ENCODE measurements at places on chromosomes 16 and 17. TPM values are rescaled to one million over a fixed set of nuclear protein-coding genes. Genes with fewer than 3 reads are reported as not detected.

DNA sequence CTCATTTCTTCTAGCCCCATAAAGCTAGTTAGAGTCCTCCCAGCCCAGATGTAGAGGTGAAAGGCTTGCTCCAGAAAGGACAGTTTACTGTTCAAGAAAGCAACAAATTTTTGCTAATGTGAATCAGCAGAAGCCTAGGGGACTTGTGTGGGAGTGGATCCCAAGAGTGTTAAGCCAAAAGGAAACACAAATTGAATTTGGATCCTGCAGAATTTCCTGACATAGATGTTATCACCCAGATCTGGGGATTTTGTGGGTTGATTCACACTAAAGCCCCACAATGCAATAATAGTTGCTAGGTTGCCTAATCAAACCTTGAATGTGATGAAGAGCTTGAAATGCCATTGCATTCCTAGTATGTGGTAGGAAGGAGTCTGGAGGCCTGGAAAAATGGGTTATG lies 135.2 kb upstream of the HS3ST3A1 start:
- H3K27ac ChIP-seq, result no peak overlapping the region
- H3K4me1 ChIP-seq, result no peaks in the 10 kb centered on the region
- no peak overlapping the region for H3K4me3 ChIP-seq

DNA sequence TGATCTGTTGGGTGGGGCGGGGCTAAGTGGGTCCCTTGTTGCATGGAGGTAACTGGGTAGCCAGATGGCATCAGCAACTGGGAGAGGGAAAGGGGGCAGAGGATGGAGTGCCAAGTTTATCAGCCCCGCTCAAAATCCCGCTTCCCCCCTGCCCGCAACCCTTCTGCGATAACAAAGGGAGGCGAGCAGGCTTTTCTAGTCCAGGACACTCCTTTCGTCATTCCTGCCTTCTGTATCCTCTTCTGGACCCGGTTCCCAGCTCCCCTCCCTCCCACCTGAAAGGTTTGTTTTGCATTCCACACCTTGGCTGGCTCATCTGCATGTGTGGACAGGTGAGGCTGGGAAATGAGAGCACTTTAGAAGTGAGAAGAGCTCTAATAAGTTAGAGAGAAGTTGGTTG lies 53.3 kb downstream of the HLF start:
- no peak overlapping the region for H3K4me3 ChIP-seq
- H3K36me3 ChIP-seq, result no peaks in the 10 kb centered on the region
- no peak overlapping the region for H3K27ac ChIP-seq

DNA sequence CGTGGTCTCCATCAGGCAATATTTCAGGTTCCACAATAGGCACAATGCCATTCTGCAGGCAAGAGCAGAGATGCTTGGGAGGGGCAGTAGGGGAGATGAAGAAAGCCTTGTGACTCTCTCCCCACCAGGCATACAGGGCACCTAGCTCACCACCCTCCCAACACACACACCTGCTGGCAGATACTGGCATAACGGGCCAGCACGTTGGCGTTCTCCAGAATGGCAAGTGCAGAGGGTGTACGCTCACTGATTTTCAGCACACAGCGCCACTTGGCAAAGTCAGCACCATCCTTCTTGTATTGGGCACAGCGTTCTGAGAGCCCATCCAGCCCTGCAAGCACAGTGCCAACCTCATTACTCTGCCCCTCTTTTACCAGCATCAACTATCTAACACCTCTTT lies 2.2 kb downstream of the ALDOC start:
- no peaks in the 10 kb centered on the region for H3K27me3 ChIP-seq
- H3K36me3 ChIP-seq, result no peaks in the 10 kb centered on the region
- H3K27ac ChIP-seq, result no peak overlapping the region
- no peak for DNase-seq
- H3K4me1 ChIP-seq, result peaks cover 33% of the 10 kb centered on the region

Gene GNG13
- total RNA-seq, result not detected

GRCh38 chr16:56869513-56870275 lies 4.7 kb downstream of the SLC12A3 start:
- no peaks in the 10 kb centered on the region for H3K27me3 ChIP-seq
- no peaks in the 10 kb centered on the region for H3K4me1 ChIP-seq
- H3K36me3 ChIP-seq, result no peaks in the 10 kb centered on the region
- H3K27ac ChIP-seq, result no peak overlapping the region
- H3K4me3 ChIP-seq, result no peak overlapping the region
- no peak for DNase-seq

DNA sequence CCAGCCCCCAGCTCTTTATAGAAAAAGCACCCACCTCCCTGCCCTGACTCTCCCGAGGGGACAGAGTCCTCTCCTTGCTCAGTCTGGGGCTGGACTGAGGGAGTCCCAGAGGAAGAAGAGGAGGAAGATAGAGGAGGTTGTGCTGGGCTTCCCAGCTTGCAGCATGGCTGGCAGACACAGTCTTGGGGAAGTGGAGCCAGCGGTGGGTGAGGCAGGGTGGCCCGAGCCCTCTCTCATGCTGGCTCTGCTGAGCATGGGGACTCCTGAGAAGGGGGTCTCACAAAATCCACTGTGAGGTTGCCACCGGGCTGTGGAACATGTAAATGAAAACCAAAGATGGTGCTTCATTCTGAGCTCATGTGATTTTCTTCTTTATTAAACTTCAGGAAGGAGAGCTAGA lies 398.5 kb downstream of the SLC39A11 start:
- H3K27me3 ChIP-seq, result no peaks in the 10 kb centered on the region
- no peak overlapping the region for H3K4me3 ChIP-seq
- no peak for DNase-seq
- H3K27ac ChIP-seq, result no peak overlapping the region
- H3K36me3 ChIP-seq, result no peaks in the 10 kb centered on the region

Measured in vagina (tissue), 2 donors.